ENCODE measurements at places on chromosomes 12 and 14.
A peak's percentile ranks its signal among the peaks of the same experiment; 100 is the strongest.

GRCh38 chr12:92143686-92144630 lies 1.7 kb downstream of the BTG1 start:
- DNase-seq, result peak; percentile 96

DNA sequence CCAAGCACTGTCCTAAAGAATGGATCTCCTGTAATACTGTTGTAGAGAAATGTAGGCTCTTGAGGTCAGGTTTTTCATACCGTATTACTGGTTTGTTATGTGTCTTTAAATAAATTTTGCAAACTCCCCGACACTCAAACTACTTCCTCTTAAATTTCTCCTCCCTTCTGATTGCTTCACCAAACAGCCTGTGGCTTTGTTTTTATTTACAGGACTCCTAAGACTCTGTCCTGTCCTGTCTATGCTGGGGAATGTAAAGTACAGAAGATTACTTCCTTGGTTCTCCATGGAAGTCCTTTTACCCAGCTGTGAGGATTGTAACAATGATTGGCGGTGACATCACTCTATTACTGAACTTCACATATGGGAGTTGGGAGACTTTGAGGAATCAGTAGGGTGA lies 873.5 kb downstream of the DIO2 start:
- no peak for DNase-seq

- DNase-seq, result no peak
These were observed 145.7 kb upstream of the ALG10 start for GRCh38 chr12:33876618-33877017.

- no peak for DNase-seq
These were observed 9.9 kb downstream of the FOXA1 start for GRCh38 chr14:37585101-37585511.

- DNase-seq, result no peak
These were observed 1063.9 kb downstream of the SLC6A15 start for GRCh38 chr12:83848702-83849101.

DNA sequence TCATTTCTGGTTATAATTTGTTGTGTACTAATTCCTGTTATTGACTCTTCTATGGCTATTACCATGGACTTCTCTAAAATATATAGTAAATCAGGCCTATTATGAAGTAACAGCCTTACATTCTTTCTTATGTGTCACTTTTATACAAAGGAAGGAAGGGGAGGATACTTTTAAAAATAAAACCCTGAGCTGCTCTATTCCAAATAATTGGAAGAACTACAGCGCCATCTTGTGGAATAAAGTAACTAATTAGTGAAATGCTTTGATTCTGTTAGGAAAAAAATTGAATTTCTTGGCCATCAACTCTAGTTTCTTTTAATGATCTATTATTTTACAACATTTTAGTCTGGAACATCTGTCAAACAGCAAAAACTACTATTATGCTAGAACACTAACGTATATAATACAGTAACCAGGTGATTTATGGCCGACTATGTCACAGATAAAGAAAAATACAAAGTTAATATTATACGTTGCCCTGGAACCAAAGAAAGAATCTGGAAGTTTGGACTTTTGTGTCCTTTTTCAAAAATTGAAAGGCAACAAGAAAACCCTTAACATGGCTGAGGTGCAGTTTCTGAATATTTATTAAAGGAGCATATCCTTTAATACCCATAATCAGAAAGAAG lies 55.0 kb upstream of the NELL2 start:
- DNase-seq, result peak; percentile 62

GRCh38 chr12:128069359-128069997 lies 197.5 kb upstream of the TMEM132C start:
- DNase-seq, result peak; percentile 71

DNA sequence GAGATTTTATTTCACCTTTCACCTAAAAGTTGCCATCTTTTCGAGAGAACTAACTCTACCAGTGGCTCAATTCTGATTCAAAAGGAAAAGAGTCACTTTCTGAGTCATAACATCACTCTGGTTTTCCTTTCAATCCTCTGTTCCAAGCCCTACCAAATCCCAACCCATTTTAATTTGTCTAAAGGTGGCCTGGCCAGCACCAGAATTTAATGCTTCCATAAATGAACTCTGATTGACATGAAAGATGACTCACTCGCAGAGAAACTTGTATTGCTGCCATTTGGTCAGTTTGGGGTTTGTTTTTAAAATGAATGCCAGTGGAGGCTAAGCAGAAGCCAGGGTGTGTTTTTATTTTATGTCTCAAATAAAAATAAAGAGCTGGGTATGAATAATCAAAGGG lies 117.4 kb upstream of the SOX5 start:
- DNase-seq, result peak; percentile 64

DNA sequence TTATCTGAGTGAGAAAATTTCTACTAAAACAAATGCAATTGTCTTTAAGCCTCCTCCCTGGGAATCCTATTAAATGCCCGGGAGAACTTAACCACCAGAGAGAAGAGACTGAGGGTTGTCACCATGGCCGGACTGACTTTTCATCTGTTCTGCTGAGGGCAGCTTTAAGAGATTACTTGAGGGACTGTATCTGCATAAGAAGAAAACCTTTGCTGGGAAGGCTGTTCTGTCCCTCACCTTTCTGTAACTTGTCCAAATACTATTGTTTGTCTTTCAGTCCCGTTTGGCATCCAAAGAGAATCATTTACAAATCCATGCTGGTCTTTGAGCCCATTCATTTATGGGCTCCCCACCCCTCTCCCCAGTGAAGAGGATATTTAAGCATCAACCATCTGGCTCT lies 306.3 kb upstream of the FLRT2 start:
- no peak for DNase-seq

GRCh38 chr14:90828642-90829487 lies 12.6 kb upstream of the TTC7B start:
- no peak for DNase-seq

DNA sequence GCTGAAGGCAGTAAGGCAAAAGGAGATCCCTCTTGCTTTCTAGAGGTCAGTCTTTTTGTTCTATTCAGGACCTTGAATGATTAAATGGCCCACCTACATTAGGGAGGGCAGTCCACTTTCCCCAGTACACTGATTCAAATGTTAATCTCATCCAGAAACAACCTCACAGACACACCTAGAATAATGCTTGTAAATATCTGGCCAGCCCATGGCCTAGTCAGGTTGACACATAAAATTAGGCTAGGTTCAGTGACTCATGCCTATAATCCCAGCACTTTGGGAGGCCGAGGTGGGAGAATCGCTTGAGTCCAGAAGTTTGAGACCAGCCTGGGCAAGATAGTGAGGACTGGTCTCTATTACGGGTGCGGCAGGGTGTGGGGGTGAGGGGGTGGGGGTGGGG lies 43.5 kb downstream of the MIPOL1 start:
- DNase-seq, result no peak

- DNase-seq, result peak; percentile 66
These were observed 89.6 kb downstream of the TTC7B start for GRCh38 chr14:90726656-90727055.

GRCh38 chr14:93379831-93380230 lies 32.8 kb downstream of the COX8C start:
- no peak for DNase-seq

DNA sequence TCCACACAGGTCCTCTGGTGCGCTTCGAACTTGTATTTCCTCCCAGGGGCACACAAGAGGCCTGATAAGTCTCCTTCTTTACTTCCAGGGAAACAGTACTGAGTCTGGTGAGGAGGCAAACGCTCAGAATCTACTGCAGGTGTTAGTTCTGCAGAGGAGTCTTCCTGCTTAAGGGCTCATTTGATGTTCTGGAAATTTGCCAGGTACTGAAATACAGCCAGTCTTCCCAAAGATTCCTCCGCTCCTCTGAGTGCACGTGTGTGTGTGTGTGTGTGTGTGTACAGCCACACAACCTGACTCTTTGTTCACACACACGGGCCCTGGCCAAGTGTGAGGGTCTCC lies 92.0 kb downstream of the FBXL14 start:
- DNase-seq, result peak; percentile 33

DNA sequence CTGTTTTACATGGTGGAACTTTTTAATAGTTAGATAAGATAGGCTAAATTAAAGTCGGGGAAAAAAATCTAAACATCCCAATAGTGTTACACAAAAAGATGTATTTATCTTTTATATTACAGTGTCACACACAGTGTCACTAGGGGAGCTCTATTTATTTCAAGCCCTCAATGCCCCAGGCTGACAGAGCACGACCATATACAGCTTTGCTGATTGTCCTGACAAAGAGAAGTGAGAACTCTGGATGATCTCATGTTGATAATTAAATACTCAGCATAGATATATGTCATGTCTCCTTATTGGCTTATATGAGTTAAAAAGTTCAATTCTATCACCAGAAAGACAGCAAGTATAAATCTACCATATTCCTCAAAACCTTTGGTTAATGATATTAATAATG lies 594.3 kb downstream of the LRFN5 start:
- DNase-seq, result no peak

GRCh38 chr14:50082308-50082742 lies 34.0 kb downstream of the VCPKMT start:
- no peak for DNase-seq

DNA sequence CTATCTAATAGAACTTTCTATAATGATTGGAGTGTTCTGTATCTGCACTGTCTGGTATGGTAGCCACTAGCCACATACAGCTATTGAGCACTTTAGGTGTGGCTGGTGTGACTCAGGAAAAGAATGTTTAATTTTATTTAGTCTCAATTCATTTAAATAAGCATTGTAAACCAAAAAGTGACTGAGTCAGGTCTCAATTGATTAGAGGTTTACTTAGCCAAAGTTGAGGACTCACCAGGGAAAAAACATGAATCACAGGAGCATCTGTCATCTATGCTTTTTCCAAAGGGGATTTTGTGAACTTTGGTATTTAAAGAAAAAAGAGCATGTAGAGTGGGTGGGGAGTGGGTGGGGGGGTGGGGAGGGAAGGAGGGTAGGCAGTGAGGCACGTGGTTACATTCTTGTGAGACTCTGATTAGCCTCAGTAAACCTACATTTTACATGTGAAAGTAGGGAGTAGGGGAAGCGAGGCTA lies 473.1 kb downstream of the ATP23 start:
- DNase-seq, result peak; percentile 89

- no peak for DNase-seq
These were observed 167.2 kb downstream of the ETNK1 start for GRCh38 chr12:22792138-22792537.

DNA sequence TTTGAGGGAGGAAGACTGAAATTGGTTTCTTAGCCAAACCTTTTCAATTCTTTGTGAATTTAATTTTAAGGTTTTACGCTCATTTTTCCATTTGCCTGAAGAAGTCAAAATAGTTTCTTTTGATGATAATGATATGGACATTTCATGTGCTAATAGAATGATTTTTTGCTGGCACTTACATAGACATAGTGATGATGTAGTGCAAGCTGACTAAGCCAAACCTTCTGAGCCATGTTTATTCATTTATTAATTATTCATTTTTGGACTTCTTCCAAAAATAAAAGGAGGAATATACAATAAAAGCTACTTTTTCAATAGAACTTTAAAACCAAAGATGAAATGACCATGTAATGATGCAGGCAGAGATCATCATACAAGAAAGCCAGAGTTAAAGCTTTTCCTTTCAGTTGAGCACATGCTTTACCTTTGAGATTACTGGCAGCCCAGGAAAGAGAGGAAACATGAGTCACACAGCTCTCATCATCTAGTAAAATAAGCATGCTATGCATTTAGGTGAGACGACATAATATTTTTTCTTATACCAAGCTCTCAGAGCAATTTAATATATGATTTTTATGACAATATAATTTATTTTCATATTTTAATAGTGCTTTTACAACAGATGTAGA lies 24.8 kb downstream of the KCNA1 start:
- peak; percentile 59 for DNase-seq

GRCh38 chr14:37221073-37221472 lies 23.3 kb downstream of the MIPOL1 start:
- DNase-seq, result no peak

DNA sequence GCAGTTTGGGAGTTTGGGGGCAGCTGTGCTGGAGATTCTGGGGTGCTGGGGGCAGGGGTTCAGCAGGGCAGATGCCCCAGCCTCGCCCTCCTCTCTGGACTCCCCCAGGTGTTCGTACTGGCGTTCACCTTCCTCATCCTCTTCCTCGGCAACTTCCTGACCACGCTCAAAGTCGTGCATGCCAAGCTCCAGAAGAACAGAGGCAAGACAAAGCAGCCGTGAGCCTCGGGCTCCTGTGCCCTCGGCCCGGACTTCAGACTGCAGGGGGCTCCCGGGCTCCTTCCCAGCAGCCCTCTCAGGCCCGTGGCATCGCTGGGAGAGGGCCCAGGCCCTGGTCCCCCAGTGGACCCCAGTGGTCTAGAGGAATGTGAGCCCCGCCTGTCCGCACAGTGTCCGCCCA lies 18.0 kb downstream of the RHOF start:
- no peak for DNase-seq

- DNase-seq, result peak; percentile 61
These were observed 18.9 kb upstream of the SMUG1 start for GRCh38 chr12:54207539-54208294.

DNA sequence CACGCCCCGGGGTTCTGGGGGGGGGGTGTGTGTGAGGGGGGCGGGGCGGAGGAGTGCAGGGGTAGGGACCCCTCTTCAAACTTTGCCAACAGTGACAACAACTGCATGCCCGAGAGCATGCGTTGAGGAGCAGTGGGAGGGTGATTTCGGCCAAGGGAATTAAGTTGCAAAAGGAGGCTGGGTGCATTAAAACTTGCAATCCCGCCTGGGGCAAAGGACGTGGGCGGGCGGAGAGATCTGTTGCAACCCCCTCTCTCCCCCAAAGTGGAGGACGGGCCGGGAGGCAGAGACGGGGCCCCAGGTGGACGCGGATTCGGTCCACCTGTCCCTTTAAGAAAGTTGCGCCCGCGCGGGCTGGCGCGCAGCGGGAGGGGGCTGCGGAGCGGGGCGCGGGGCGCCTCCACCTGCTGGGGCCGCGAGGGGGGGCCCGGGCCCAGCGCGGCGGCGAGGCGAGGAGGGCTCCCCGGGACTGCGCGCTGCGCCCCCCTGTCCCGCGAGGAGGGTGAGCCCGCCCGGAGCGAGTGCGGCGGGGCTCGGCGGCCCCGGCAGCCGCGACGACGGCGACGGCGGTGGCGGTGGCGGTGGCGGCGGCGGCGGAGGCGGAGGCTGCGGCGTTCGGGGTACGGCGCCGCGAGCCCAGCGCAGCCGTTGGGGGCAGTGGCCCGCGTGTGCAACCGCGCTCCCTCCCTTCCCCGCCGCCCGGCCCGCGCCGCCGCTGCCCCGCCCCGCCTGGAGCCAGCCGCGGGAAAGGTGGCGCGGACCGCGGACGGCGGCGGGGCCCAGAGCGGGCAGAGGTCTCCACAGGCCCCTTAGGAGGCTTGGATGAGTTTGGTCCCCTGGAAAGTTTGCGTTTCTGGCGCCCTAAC lies 530 bp upstream of the FOXN4 start:
- no peak for DNase-seq

DNA sequence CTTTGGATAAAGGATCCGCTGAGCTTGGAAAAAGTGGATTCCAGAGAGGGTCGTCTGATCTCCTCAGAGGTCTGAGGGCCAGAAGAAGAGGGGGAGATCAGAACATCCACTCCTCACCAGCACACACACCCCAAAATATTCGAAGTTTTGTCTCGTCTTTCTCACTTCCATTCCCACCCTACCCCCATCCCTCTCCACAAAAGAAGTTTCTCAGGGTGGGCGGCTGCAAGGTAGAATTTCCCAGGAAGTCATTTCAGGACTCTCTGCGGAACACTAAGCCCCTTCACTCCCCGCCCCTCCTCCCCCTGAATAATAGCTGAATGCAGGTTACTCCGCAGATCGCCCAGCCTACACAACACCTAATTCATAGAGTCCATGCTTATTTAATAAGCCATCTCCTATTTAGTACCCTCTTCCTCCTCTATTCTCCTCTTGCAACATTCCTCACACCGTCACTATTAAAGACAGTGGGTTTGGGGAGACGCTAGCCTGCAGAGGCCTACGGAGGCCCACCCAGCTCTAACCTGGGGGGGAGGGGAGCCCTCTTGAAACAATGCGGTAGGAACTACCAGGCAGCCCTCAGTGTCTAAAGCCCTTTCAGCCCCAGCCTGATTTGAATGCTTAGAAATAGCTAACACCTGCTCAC lies 649 bp upstream of the SALL2 start:
- no peak for DNase-seq

Measured in fibroblast of skin of right biceps (primary cell).